ENCODE measurements at places on chromosomes 13 and 19.

- DNase-seq: no peak
These were observed 8.0 kb downstream of the ZSCAN22 start for GRCh38 chr19:58334691-58335249.

DNA sequence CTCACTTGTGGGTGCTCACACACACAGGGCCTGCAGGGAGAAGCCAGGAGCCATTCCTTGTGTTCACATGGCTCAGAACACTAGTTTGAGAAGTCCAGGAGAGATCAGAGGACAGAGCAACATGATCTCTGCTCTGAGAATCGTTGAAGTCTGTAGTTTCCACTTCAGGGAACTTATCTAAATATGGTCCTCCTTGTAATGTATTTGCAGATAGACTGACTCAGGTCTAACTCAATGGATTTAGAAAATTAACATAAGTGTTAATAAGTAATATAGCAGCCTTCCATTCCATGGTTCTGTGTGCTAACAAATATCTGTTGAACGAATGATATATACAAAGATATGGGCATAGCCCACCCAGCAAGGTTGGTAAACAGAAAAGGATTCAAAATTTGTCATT lies 119.8 kb upstream of the STARD13 start:
- no peak for DNase-seq

DNA sequence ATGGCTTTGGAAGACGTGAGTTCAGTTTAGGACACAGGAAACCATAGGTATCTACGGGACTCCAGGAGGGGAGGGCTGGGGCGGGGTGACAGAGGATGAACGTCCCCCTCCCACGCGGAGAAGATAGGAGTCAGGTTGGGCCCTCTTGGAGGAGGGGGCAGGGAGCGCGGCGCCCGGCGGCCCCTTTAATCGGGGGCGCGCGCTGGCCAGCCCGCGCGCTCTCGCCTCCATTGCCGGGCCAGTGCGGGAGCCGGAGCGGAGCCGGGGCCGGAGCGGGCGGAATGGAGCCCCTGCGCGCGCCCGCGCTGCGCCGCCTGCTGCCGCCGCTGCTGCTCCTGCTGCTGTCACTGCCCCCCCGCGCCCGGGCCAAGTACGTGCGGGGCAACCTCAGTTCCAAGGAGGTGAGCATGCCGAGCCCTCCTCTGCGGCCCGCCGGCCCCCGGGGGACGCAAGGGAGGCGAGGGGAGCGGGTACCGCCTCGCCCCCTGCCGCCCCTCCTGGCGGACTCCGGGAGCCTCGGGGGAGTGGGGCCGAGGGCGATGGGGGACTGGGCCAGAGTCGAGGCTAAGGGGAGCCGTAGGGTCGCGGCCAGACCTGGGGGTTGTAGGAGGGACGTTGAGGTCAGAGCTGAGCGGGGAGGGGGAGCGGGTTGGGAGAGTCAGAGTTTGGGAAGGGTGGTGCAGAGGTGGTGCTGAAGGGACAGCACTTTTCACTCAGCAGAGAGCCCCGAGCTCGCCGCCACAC lies at the start of gene TMEM145:
Gene TMEM145, plus strand, starts transcription at position 214 of the 744 bp plus-strand sequence. Its CDS starts 68 bp downstream, at position 282.
- no peak for DNase-seq

GRCh38 chr19:35162471-35163326 lies 8.2 kb downstream of the FXYD5 start:
- no peak for DNase-seq

GRCh38 chr13:101944521-101944920 lies 457.3 kb downstream of the FGF14 start:
- no peak for DNase-seq

DNA sequence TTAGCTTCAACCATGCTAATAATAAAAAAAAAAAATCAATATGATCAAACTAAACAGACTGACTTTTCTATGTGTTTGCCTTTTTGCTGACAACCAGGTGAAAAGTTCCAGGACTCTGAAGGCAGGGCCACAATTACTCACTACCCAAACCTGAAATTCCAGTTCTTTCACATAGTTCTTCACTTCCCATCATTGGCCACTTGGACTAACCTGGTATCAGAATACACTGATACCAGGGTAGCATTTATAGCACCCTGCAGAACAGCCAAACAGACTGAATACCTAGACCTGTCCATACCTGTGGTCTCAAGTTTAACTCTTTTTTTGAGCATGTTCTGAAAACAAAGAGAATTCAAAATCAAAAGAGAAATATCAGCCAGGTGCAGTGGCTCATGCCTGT lies 25.1 kb downstream of the ELF1 start:
- no peak for DNase-seq

DNA sequence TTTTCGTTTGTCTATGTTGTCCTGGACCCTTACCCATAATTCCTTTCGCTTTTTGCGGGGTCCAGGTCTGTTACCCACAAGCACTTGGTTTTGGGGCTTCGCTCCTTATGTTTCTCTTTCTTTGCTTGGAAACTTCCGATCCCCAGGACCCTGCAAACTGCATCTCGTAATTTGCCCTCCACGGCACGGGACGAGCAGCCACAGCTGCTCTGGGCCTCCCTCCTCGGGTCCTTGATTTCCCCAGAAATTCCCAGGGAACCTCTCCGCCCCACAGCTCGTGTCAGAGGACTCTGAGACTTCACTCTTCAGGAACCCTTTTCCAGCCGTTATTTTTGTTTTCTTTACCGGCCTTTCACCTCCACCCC lies 599 bp downstream of the SNRNP70 start:
- no peak for DNase-seq

GRCh38 chr13:96960379-96960778 lies 33.9 kb downstream of the OXGR1 start:
- no peak for DNase-seq

GRCh38 chr19:56567274-56568120 lies at the start of gene ZNF470:
TSS of gene ZNF470 (plus strand) at chr19:56567468. CDS start at chr19:56570312, 2,844 bp downstream.
- DNase-seq: peak; percentile 92

DNA sequence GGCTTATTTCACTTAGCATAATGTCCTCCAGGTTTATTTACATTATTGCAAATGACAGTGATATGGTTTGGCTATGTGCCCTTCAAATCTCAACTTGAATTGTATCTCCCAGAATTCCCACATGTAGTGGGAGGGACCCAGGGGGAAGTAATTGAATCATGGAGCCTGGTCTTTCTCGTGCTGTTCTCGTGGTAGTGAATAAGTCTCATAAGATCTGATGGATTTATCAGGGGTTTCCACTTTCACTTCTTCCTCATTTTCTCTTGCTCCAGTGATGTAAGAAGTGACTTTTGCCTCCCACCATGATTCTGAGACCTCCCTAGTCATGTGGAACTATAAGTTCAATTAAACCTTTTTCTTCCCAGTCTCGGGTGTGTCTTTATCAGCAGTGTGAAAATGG lies 109.6 kb downstream of the VWA8 start:
- DNase-seq: no peak

GRCh38 chr19:46766569-46767317 lies 20.5 kb upstream of the STRN4 start:
- DNase-seq: no peak

DNA sequence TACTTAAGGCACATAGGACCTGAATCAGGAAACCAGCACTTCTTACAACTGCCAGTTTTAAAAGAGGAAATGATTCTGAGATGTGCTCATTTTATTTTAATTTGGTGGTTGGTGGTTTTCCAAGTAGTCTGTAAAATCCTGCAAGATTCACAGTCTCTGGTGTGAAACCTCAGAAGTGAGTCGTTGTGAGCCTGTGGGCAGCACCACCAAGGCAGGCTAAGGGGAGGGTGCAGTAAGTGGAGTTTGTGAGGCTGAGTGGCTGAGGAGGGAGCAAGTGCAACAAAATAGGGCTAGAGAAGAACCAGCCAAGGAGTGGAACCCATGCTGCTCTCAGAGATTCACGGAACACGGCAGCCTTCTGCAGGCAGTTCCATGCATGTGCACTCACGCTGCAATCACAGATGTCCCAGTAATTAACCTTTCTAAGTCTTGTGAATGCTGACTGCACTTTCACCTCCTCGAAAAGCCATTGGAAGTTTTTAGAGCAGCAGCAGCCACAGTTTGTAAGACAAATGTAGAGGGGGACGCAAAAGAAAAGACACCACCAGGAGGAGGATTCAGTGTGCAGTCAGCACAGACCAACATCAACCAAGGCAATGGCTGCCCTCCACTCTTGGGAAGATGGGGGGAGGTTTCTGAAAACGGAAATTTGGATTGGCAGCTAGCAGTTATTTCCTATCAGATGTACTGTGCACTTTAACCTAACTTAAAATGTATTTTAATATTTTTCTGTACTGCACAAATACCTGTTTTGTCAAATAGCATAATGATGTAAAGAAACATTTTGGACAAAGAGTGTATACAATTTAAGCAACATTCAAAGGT lies 44.9 kb downstream of the ESD start:
- no peak for DNase-seq

- no peak for DNase-seq
These were observed 75.5 kb upstream of the EDNRB start for GRCh38 chr13:77994166-77994565.

DNA sequence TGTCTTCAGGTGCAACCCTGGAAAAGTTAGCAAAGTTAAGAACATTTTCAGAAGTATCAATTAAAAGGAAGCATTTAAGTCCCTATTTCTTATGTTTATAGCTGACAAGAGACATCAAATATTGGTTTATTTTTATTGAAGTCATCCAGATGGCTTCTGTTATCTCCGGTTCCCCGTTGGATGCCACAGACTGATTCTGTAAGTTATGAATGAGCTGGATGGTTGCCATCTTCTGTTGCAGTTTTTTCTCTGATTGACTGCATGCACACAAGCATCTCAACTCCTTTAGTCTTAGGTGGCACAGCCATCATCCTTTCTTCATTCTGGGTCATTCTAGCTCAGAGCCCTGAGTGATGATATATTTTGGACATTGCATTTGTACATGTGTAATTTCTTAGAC lies 10.6 kb upstream of the OXGR1 start:
- DNase-seq: no peak

DNA sequence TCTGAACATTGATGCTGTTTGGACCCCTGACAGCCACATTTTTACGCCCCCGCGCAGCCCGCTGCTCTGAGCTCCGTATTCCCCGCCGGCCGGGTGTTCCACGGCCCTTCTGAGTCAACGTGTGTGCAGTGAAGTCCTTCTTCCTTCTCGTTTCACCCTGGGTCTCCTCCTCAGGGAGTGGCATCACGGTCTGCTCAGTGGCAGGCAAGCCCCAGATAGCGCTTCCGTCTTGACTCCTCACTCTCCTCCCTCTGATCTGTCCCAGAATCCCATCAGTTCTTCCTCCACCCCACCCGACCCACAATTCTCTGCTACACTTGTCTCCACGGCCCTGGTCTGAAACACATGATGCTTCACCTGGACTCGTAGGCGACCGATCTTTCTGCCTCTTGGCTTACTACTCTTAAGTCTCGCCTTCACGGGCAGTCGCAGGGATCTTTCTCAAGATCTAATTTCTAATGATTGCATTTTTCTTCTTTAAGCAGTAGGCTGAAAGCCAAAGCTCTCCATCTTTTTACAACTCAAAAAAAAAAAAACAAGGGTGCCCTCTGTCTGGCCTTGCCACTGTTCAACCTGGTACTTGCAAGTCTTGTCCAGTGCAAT lies 33.9 kb downstream of the CCNE1 start:
- no peak for DNase-seq

DNA sequence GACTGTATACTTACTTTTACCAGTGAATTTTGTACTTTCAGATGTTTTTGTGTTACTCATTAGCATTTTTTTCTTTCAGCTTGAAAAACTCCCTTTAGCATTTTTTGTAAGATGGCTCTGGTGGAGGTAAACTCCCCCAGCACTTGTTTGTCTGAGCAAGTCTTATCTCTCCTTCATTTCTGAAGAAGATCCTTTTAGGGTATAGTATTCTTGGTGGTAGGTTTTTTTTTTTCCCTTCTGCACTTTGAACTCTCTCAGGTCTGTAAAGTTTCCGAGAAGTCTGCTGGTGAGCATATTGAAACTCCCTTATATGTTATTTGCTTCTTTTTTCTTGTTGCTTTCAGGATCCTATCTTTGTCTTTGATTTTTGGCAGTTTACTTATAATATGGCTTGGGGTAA lies 35.1 kb downstream of the IGFL3 start:
- DNase-seq: no peak

- DNase-seq: no peak
These were observed 695 bp downstream of the TICAM1 start for GRCh38 chr19:4830768-4831265.

- no peak for DNase-seq
These were observed 131.3 kb upstream of the PCDH20 start for GRCh38 chr13:61546911-61547310.

GRCh38 chr19:13132471-13133180 lies 14.6 kb downstream of the NACC1 start:
- no peak for DNase-seq

- no peak for DNase-seq
These were observed 12.0 kb downstream of the EBPL start for GRCh38 chr13:49679246-49679645.

GRCh38 chr13:98766697-98767096 lies 14.2 kb upstream of the SLC15A1 start:
- no peak for DNase-seq

DNA sequence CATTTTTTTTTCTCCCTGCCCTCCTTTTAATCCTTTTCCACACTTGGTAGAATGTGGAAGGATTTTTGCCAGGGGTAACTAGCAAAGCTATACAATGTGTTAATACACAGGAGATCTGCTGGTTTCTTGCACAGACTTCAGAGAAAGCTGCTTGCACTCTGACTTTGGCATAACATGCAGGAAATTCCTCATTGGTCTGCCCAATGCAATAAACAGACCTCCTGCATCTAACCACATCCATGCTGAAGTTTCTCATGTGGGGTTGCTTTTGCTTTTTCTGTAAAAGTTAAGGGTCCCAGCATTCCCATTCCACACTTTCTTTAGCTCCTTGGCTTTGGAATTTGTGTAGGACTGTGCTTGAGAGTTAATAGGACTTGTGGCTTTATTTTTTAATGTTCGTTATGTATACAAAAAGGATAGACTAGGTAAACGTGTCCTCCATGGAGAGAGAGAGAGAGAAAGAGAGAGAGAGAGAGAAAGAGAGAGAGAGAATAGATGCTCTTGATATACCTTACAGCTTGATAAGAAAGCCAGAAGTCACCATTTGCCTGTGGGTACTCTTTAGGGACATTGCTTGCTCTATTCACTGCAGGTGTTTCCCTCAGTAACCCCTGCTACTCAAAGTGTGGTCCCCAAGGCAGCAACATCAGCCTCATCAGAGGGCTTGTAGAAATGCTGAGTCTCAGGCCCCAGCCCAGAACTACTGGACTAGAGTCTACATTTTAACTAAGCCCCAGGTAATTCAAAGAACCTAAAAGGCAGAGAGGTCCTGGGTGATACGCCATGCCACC lies 170.5 kb downstream of the SHISA2 start:
- DNase-seq: no peak

DNA sequence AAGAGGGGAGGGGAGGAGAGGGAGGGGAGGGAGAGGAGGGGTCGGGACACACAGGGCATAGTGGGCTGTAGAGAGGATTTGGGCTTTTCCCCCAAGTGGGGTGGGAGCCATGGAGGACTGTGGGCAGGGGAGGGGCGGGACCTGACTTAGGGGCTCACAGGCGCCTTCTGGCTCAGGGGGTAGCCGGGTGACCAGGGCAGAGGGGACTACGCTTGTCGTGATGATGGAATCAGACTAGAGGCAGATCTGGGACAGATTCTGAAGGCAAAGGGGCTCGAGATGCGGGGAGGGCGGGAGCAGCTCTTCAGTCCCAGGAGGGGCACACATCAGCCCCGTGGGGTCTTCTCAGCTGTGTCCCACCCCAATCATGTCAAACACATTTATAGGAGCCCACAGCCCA lies 13.5 kb downstream of the NDUFA11 start:
- DNase-seq: no peak

GRCh38 chr13:106619688-106620555 lies 52.0 kb upstream of the ARGLU1 start:
- no peak for DNase-seq

Measured in type B pancreatic cell (in vitro differentiated cells).